ENCODE measurements at places on chromosomes 7 and 10. TPM values are rescaled to one million over a fixed set of nuclear protein-coding genes. Genes with fewer than 3 reads are reported as not detected.

The CPEB3 gene
- total RNA-seq = 0.43 TPM

The C10orf67 gene
- total RNA-seq = 0.10 TPM

The KIAA1217 gene
- total RNA-seq = 2.4 TPM

The MUC3A gene
- total RNA-seq = not detected

The ADARB2 gene
- not detected for total RNA-seq

The FOXI2 gene
- not detected for total RNA-seq

The SLC26A3 gene
- total RNA-seq = not detected

The MRLN gene
- 0.43 TPM for total RNA-seq

The SLC16A9 gene
- total RNA-seq = 0.73 TPM

The DNAJC12 gene
- 0.98 TPM for total RNA-seq

The SAMD9 gene
- 5.3 TPM for total RNA-seq
